ENCODE measurements at places on chromosomes 12 and 14.

- no peak for DNase-seq
Measured at GRCh38 chr12:104049278-104049902, 597 bp downstream of the GLT8D2 start.

GRCh38 chr12:98405805-98406366 lies 109.5 kb upstream of the TMPO start:
- no peak for DNase-seq

DNA sequence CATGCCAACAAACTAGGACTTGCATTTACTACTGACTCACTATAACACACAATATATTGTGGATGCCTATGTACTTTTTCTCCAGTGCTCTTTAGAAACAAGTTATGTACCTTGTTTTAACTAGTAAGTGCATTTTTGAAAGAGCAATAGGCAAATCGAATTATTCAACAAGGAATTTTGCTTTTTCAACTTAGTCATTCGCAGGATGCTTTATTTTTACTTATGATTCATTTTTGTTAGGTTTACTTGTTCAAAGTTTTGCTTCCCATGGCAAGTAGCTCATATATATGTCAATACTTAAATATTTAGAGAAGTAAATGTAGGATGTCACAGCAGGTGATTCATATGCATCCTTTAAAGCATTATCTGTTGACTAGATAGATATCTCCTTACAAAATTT lies 149.8 kb downstream of the PELI2 start:
- DNase-seq = no peak

- DNase-seq = no peak
Measured at GRCh38 chr12:104519190-104520019, 62.7 kb downstream of the CHST11 start.

DNA sequence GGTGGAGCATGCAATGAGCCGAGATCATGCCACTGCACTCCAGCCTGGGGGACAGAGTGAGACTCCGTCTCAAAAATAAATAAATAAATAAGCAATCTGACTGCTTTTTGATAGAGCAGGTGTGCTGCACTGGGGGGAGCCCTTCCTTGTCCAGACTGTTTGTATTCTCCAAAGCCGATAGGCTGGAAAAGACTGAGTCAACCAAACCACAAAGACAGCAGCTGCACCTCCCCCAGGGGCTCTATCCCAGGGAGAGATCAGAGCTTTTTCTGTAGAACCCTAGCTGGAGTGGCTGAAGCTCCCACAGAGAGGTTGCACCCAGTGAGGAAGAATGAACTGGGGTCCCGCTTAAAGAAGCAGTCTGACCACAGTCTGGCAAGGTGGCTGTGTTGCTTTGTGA lies 45.8 kb upstream of the LALBA start:
- no peak for DNase-seq

All from MM.1S (cell line).